Stimulated activated CD4-positive, alpha-beta T cell treated with anti-CD3 and anti-CD28 coated beads, Interleukin-15, amount 100 ng/mL, for 24 hours (primary cell): ENCODE measurements at places on chromosomes 16 and 17.

DNA sequence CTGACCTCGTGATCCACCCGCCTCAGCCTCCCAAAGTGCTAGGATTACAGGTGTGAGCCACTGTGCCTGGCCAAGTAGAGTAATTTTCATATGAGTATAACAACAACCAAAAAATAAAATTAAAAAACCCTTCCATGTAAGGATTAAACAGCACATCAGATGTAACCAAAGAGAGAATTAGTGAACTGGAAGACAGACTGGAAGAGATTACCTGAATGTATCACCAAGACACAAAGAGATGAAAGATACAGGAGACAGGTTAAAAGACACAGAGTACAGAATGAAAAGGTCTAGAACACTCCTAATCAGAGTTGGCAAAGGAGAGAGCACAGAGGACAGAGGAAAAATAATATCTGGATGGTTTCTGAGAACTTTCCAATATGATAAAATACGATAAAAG is 1.8 kb upstream of the TNK1 start:
- DNase-seq = no peak

GRCh38 chr17:82782657-82783207 is 30.9 kb downstream of the TBCD start:
- no peak for DNase-seq

DNA sequence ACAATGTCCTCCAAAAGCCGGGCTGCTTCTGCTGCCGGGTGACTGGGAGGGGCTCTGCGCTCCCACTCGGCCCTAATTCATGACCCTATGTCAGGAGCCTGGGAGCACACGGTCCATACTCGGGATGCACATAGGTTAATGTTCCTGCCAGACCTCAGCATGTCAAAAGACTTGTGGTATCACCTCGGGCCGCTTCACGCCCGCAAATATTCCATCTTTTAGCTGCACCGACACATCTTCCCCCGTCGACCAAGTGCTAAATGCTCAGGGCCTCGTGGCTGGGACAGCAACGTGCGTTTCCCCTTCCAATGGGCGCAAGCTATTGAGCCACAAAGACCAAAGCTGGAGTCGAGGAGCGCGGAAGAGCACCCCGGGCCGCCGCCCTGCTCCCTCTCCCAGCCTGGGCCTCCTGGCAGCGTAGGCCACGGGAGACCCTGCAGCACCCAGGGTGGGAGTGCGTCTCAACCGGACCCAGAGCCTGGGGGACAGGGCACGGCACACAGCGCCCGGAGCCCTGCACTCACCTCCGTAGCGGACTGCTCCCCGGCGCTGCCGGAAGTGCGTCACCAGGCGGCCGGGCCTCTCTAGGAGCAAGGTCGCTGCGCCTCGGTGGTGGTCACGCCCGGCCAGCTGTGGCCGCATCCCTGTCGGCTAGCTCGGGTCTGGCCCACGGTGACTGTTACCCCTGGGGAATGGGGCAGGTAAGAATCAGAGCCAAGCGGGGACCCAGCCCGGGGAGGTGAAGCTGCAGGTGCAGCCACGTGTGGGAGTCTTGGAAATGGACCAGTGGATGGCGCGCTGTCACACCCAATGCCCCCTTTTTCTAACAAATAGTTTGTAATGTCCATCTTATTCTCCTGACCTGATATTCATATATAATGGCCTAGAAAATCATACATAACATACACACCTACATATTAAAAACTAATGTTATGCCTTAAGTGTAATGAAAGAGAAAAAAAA is at the start of gene ZNF23:
TSS of gene ZNF23 (minus strand) at position 562 of the 963 bp plus-strand sequence. CDS start 5,451 bp downstream, outside the sequence.
- DNase-seq = peak; percentile 86

DNA sequence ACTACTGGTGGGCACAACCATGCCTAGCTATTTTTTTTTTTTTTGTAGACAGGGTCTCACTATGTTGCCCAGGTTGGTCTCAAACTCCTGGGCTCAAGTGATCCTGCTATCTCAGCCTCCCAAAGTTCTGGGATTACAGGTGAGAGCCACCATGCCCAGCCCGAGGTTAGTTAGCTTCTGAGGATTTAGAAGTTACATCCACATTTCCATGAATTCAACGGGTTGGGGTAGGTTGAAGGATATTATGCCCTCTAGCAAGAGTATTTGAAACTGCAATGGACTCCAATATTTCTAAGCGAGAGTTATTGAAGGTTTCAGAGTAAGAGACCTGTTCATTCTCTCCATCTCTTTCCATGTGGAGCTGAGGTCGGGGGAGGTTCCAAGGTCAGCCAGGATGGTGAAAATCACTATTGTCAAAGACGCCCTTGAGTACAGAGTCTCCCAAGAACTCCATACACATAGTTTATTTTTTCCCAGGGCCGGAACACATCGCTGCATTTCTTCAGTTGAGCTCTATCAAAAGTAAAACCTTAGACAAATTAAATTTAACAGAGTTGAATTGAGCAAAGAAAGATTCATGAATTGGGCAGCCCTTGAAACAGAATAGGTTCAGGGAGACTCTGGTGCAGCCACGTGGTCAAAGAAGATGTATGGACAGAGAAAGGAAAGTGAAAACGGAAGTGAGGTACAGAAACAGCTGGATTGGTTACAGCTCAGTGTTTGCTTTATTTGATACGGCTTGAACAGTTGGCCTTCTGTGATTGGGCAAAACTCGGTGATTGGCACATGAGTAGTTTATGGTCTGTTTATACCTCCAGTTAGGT is 19.0 kb upstream of the ITPRIPL2 start:
- no peak for DNase-seq

DNA sequence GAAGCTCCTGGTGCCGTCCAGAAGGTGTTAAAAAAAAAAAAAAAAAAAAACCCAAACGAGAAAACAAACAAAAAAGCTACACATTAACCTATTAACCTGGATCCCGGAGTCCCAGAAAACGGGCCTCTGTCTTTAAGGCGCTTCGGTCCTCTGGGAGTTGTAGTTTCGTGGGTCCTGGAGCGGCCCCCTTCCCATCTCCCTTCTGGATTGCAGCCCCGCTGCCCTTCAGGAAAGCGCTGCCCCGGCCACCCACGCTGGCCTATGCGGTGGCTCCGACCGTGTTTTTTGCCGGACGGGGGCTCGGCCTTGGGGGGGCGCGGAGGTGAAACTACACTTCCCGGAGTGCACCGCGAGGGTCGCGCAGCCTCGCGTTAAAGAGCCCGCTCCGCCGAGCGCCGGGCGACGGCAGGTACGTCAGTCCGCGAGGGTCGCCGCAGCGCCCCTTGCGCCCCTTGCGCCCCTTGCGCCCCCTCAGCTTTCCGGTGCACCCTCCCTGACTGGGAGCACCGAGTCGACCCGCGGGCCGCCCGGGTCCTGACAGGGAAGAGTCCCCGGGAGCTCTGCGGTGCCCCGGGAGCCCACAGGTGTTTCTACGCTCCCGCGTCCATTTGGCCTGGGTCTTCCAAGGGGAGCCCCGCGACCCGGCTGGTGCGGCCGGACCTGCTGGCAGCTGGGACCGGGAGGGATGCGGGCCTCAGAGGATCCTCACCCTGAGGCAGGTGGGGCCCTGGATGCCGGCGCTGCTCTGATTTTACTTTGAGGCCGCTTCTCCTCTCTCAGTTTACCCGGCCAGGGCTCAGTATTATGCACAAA is at the start of gene FCSK:
TSS of gene FCSK (plus strand) at position 374 of the 813 bp plus-strand sequence. CDS start 8,596 bp downstream, outside the sequence.
- peak; percentile 72 for DNase-seq

GRCh38 chr17:72930031-72930430 is 162.5 kb downstream of the SLC39A11 start:
- DNase-seq = no peak

- no peak for DNase-seq
Measured at GRCh38 chr16:88196471-88197400, 186.0 kb upstream of the ZNF469 start.

- no peak for DNase-seq
Measured at GRCh38 chr17:78789663-78790181, 7.6 kb upstream of the CYTH1 start.

- no peak for DNase-seq
Measured at GRCh38 chr16:4828567-4829321, 18.3 kb downstream of the GLYR1 start.
